ENCODE measurements at places on chromosomes 6 and 20.

- no peak for DNase-seq
These were observed 1395.7 kb upstream of the EYS start for GRCh38 chr6:67102743-67103142.

GRCh38 chr20:20174089-20174835, 121.9 kb downstream of the CFAP61 start:
- DNase-seq = no peak

DNA sequence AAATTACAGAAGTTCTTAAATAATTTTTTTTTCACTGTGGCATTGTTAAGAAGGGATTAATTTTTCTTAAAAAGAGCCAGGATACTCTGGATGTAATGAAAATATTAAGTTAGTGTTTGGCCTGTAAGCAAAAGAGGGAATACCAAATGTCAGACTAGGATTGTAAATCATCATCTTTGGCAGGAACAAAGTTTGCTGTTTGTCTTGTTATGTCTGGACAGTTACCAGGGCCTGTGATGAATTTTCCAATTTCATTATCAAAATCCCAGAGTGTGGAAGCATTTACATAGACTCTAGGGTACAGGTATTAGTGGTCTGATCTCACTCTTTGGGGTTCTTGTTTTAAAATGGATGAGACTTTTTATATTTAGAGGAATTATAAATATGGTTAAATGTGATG, 26.1 kb downstream of the CEP57L1 start:
- DNase-seq = no peak

GRCh38 chr6:83365931-83366330, 64.9 kb downstream of the ME1 start:
- no peak for DNase-seq

DNA sequence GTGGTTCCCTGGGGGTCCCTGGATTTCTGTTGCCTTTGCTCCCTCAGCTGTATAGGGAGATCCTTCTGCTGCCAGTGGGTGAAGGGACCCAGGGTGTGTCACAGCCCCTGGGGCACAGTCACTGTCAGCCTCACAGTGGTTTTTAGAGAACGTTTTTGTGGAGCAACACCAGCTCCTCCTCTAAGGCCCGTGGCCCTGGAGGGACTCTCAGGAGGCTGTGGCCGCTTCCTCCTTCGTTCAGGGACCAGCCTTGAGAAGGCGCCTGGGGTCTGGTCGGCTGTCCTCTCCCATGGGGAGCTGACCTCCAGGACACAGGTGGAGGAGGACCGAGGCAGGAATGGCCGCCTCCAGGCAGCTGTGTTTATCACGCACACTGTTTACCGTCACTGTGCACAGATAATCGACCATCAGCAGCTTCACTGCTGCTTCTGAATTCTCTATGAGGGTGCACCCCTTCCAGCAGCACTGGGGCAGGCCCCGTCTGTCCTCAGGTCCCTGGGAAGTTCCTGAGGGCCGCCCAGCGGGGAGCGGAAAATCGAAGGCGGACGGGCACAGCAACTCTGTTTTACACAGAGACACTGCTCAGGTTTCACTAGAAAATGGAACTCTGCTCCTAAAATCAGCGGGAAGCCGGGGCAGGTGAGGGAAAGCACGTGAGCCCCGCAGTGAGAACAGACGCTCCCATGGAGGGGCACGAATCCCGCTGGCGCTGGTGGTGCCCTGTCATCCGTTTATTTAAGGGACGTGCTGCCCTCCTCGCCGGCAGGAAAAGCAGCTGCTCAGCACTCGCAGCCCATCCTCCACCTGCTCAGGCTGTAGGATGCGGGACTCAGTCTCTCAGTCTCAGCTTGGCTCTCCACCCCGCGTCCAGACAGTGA, 10.4 kb upstream of the FRMD1 start:
- DNase-seq = no peak

GRCh38 chr20:50029697-50030461, 47.1 kb downstream of the SNAI1 start:
- DNase-seq = no peak

DNA sequence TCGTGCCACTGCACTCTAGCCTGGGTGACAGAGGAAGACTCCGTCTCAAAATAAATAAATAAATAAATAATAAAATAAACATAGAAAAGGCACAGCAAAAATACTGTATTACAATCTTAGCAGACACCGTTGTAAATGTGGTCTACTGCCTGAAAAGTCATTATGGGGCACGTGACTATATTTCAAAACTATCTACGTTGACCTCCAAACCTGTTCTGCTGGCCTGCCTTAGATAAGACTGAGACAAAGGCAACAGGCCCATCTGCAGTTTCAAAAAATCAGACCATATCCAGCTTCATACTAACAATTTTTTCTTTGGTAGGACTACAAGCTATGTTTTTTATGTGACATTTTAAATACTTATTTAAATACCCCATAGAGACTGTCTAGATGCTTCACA, 59.1 kb downstream of the AGPAT4 start:
- no peak for DNase-seq

DNA sequence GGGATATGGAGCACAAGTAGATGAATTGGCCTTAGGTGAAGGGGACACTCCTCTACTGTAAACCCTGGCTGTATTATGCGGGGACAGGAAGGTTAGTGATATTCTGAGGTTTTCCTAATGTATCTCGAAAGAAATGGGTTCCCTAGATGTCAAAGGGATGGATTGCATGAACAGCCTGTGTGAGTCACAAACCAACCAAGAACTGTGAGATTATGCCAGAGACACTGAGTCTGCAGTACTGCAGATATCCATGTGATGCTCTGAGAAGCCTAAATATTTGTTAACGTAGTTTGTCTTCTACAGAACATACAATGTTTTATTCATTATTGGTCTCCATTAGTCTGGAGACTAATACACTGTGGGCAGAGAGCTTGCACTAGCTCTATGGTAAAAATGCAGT, 182.2 kb downstream of the AKAP7 start:
- DNase-seq = no peak

GRCh38 chr20:9177278-9177677, 108.4 kb downstream of the PLCB4 start:
- no peak for DNase-seq

All from stimulated activated naive CD8-positive, alpha-beta T cell treated with anti-CD3 and anti-CD28 coated beads, Interleukin-15, amount 100 ng/mL, for 72 hours (primary cell).